ENCODE measurements at places on chromosomes 4 and X.

DNA sequence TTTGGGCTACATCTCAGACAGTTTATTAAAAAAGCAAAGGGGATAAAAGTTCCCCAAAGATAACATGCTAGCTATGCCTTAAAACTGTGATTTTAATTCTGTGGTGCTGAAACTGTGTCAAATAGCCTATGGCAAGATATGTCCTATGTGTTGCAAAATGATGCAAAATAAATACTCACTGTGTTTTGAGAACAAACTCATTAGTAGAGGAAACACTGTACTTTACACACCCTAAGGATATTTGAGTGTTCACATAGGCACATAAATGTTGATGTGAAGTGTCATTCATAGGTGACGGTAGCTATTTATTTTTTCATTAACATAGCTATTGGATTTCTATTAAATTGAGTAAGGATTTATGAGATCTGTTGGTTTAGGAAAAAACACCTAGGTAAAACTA lies 351.9 kb downstream of the FAT4 start:
- no peak for DNase-seq

GRCh38 chr4:141254326-141254725 lies 33.6 kb downstream of the ZNF330 start:
- DNase-seq, result no peak

- DNase-seq, result no peak
Measured at GRCh38 chr4:74218201-74218600, 60.3 kb downstream of the MTHFD2L start.

DNA sequence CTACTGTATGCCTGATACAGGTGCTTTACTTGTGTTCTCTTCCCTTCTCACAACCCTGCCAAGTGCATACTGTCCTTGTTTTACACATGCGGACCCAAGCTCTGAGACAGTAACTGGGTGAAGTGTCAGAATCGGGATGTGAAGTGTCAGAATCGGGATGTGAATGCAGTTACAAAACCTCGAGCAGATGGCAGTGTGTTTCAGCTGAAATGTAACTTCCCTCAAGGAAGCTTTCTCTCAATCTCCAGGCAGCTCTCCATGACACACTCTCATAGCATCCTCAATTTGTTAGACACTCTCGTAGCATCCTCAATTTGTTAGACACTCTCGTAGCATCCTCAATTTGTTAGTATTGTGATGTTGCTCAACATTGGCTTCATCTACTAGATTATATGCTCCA lies 1.1 kb upstream of the HPSE start:
- DNase-seq, result no peak

- no peak for DNase-seq
Measured at GRCh38 chr4:180870623-180871022, 1372.6 kb upstream of the TENM3 start.
